Skin of body (tissue), 3 donors: ENCODE measurements at places on chromosomes 1 and 21.

GRCh38 chr1:221335161-221336101 is 406.5 kb downstream of the DUSP10 start:
- DNase-seq: no peak

- no peak for DNase-seq
Measured at GRCh38 chr1:225460737-225461532, 33.1 kb upstream of the LBR start.

- no peak for DNase-seq
Measured at GRCh38 chr1:195604287-195604686, 1004.0 kb downstream of the KCNT2 start.

DNA sequence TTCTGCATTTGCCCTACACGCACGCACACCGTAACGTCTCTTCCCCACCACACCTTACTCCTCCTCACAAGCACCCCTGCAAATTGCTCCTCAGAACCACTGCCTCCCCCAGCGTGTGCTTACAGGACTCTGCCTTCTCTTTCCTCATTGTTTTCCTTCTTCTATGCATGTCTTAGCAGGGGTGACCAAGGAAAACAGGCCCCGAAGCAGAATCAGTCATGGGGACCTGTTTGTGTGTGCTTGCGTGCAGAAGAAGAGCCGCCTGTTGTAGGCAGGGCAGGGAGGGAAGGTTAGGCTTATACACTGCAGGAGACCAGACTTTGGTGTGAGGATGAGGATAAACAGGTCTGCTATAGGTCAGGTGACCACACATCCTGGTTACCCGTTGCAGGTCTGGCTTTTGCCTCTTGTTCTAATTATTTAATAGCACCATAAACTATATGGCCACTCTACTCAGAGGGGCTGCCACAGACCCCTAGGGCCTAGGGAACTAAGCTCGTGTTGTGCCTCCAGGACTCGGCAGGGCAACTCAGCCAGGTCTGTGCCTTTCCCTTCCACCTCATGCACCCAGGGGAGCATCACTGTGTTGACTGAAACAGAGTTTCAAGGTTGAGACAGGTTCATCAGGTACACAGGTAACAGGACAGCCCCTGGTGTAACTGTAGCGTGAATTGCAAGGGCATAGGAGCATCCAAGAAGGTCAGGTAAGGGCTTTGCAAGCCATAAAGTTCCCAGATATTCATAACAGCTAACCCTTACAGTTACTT is 60.8 kb upstream of the EPS8L3 start:
- no peak for DNase-seq

GRCh38 chr1:90710579-90711536 is 6.2 kb downstream of the BARHL2 start:
- no peak for DNase-seq

GRCh38 chr1:181079382-181079781 is 9.1 kb upstream of the IER5 start:
- DNase-seq: no peak
